ENCODE measurements at places on chromosomes 13 and 19.
A peak's percentile ranks its signal among the peaks of the same experiment; 100 is the strongest.

DNA sequence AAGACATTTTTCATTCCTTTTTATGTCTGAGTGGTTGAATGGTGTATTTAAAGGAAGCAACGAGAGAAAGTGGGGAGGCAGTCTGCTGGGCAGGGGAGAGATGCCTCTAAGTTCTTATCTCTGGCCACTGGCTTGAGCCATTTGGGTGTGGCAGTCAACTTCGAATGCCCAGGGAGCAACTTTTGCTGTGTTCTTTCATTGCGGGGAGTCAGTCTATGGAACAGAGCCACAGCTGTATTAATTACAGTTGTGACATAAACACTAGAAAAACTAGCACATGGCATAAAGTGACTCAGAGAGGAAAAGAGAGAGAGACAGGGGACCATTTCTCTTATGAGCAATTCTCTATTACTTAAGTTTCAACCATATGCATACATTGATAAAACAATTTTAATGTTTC lies 40.4 kb upstream of the PDCD5 start:
- DNase-seq = no peak

GRCh38 chr19:36032251-36033104 lies at the start of gene CLIP3:
TSS of gene CLIP3 (minus strand) at chr19:36032873. CDS start at chr19:36032357, 516 bp downstream.
- DNase-seq = peak; percentile 10

DNA sequence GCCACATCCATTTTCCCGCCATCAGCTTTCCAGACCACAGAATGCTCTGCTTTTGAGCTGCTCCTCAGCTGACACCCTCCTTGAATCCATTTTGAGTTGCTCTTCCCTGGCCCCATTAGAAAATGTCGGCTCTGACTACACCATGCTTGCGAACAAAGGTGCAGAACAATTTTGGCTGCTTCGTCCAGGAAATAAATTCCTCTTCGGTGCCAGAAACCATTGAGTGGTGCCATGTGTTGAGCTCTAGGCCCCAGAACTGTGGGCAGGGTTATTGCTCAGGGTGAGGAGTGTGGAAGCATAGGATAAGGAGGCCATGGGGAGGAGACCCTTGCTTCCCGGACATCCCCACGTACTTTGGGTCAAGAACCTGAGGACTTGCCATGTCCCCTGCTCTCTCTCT lies 52.1 kb downstream of the NFIX start:
- DNase-seq = no peak

GRCh38 chr13:113205428-113205931 lies 3.0 kb downstream of the PCID2 start:
- no peak for DNase-seq

GRCh38 chr13:33640832-33641231 lies 177.1 kb upstream of the RFC3 start:
- DNase-seq = no peak

GRCh38 chr19:28494461-28494860 lies 718.5 kb downstream of the UQCRFS1 start:
- DNase-seq = no peak

DNA sequence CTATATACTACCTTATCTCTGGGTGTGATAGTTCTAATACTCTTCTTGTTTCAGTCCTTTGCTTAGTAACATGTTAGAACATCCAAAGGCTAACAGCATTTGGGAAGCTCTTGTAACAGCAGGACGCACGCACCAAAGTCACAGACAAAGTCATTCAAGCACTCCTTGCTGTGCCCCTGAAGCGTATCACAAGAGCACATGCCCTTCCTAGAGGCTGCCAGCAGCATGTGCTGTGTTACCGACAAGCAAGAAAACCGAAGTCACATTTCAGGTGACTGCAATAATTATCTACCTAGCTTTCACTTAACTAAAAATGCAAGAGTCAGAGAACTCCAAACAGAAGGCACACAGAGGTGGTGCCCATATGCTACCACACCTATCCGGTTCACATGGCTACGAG lies 194.1 kb downstream of the KLF12 start:
- DNase-seq = no peak

Data from NCI-H1417 treated with DMSO at 0.1 percent for 48 hours (cell line).